ENCODE measurements at places on chromosomes 11 and 22. TPM values are rescaled to one million over a fixed set of nuclear protein-coding genes. Genes with fewer than 3 reads are reported as not detected.

Gene CCDC89
- 0.97 TPM for total RNA-seq

Gene ANO5
- 68.9 TPM for total RNA-seq

Gene RAG2
- total RNA-seq: not detected

Gene SCGB2A2
- total RNA-seq: not detected

Gene IGLL1
- total RNA-seq: not detected

Gene CD6
- total RNA-seq: 0.08 TPM

Gene ACTN3
- total RNA-seq: not detected

Measured in Right ventricle myocardium superior (tissue), 1 donor.